Kidney (tissue), 22 donors: ENCODE measurements at places on chromosomes 7 and 10. TPM values are rescaled to one million over a fixed set of nuclear protein-coding genes. Genes with fewer than 3 reads are reported as not detected.

STEAP1 gene
- 6.3 TPM for polyA plus RNA-seq

GRCh38 chr10:49076741-49077521 lies 38.4 kb downstream of the VSTM4 start:
- DNase-seq, result no peak

- DNase-seq, result no peak
Measured at GRCh38 chr10:10951675-10952074, 66.0 kb upstream of the CELF2 start.

DNA sequence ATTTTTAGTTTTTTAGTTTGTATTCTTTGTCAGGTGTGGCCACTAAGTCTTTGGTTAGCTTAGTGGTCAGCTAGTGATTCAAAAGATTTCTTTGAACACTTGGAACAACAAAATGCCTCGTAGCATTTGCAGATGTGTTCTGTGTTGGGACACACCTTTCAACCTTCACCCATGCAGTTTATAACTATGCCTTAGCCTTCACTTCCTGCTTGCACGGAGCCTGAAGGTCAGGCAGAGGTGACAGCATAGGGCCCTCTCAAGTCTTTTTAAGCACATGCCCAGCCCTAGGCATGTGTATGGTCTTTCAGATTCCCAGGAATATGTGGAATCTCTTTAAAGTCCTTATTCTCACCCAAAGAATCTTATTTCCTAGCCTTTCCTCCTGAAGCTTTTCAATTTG lies 17.6 kb downstream of the PLAC9 start:
- no peak for DNase-seq

SLC26A5 gene
- polyA plus RNA-seq, result not detected

DNA sequence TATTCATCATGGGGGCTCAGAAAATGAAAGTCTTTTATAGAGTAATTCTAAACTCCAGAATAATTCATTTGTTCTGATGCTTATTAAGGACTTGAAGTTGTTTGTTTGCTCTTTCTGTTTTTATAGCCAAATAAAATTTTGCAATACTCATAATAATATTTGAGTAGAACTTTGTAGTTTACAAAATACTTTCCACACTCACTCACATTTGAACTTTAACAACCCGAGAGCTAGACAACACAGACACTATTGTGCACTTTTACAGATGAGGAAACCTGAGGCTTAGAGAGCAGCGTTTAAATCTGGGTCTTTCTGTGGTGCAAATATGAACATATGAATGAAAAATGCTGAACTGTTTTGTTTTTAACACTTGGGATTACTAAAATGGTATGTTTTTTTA lies 126.8 kb downstream of the KAT6B start:
- no peak for DNase-seq
